ENCODE measurements at places on chromosomes 7 and 10. TPM values are rescaled to one million over a fixed set of nuclear protein-coding genes. Genes with fewer than 3 reads are reported as not detected.

CDH23 gene
- total RNA-seq: 5.1 TPM

SPDYE2 gene
- not detected for total RNA-seq

MET gene
- total RNA-seq: 59.4 TPM

VWDE gene
- total RNA-seq: 1.7 TPM

SPAG6 gene
- 0.23 TPM for total RNA-seq

DRGX gene
- total RNA-seq: not detected

SYCE1 gene
- total RNA-seq: 3.3 TPM

VGF gene
- 0.29 TPM for total RNA-seq

STEAP4 gene
- 9.8 TPM for total RNA-seq

SPDYE2B gene
- not detected for total RNA-seq

IL2RA gene
- total RNA-seq: 1.4 TPM

PRKAR2B gene
- total RNA-seq: 7.1 TPM

PHKG1 gene
- total RNA-seq: 0.89 TPM

EBLN1 gene
- not detected for total RNA-seq

PRTFDC1 gene
- total RNA-seq: 12.0 TPM

SEC61A2 gene
- 8.7 TPM for total RNA-seq

SFTPA1 gene
- total RNA-seq: 7.0 TPM

ANKRD30A gene
- not detected for total RNA-seq

ST8SIA6 gene
- total RNA-seq: 0.92 TPM

AKR1E2 gene
- 15.2 TPM for total RNA-seq

ACSL5 gene
- 34.1 TPM for total RNA-seq

OR2A5 gene
- total RNA-seq: not detected

NKX2-3 gene
- total RNA-seq: 4.4 TPM

HTR5A gene
- not detected for total RNA-seq

ZNF727 gene
- 4.0 TPM for total RNA-seq

EIF3A gene
- 86.8 TPM for total RNA-seq

PDSS1 gene
- total RNA-seq: 4.1 TPM

LEP gene
- total RNA-seq: not detected

ATXN7L1 gene
- total RNA-seq: 16.3 TPM

EEPD1 gene
- 40.1 TPM for total RNA-seq

ITGB8 gene
- total RNA-seq: 66.5 TPM

LGI1 gene
- total RNA-seq: 4.2 TPM

FUOM gene
- total RNA-seq: 13.0 TPM

HOXA10 gene
- 0.12 TPM for total RNA-seq

PRRT4 gene
- 0.63 TPM for total RNA-seq

PSAP gene
- total RNA-seq: 1,332 TPM

HSPA14 gene
- total RNA-seq: 8.0 TPM

IL6 gene
- 0.52 TPM for total RNA-seq

EPHB4 gene
- 165 TPM for total RNA-seq

IRF5 gene
- 18.8 TPM for total RNA-seq

LIPF gene
- not detected for total RNA-seq

FGFR2 gene
- 135 TPM for total RNA-seq

GATA3 gene
- total RNA-seq: 1.5 TPM

ALDH18A1 gene
- total RNA-seq: 95.4 TPM

CDC14C gene
- total RNA-seq: not detected
